Lung (tissue), 17 donors: ENCODE measurements at places on chromosomes 1 and 21. TPM values are rescaled to one million over a fixed set of nuclear protein-coding genes. Genes with fewer than 3 reads are reported as not detected.

The LRRC41 gene
- polyA plus RNA-seq = 21.6 TPM

The CHRNB2 gene
- 0.07 TPM for polyA plus RNA-seq

The KPRP gene
- polyA plus RNA-seq = not detected

The KRTAP21-2 gene
- not detected for polyA plus RNA-seq

The PEX19 gene
- 13.1 TPM for polyA plus RNA-seq

The TBX15 gene
- 0.07 TPM for polyA plus RNA-seq

The TFAP2E gene
- polyA plus RNA-seq = 1.4 TPM

The VANGL2 gene
- 1.7 TPM for polyA plus RNA-seq

DNA sequence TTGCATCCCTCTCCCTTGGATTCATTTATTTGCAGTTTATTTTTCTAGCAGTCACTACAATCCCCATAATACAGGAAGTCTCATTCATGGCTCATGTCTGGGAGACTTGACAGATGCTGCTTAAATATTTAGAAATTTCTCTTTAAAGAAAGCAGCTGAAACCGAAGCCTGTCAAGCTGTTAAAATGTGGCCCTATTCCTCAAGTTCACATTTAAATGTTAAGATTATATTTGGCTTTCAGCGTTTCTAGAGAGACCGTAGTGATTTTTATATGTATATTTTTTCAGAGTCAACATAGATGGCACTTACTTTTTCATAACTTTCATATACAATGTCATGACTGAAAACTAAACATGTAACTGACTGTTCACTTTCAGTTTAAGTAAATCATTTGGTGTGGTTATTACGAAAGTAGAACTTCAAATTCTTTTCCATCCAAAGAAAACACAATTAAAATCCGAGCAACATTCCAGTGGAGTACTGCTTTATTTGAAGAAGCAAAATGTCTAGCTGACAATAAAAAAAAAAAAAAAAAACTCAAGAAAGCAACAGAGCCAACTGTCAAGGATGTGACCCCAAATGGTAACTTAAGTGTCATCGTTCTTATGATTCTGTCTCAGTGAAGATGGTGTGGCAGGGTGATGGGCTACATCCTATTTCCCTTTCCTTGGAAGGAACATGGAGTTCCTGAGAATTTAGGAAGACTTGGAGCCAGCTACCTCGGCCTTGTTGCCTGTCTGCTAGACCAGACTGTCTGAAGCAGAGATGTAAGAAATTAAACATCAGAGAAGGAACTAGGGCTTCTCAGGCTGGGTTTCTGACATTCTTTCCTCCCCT, 37.8 kb downstream of the MIS18A start:
- no peak overlapping the region for H3K4me3 ChIP-seq
- no peak overlapping the region for H3K27ac ChIP-seq
- H3K4me1 ChIP-seq = peaks cover 14% of the 10 kb centered on the region
- no peaks in the 10 kb centered on the region for H3K27me3 ChIP-seq

DNA sequence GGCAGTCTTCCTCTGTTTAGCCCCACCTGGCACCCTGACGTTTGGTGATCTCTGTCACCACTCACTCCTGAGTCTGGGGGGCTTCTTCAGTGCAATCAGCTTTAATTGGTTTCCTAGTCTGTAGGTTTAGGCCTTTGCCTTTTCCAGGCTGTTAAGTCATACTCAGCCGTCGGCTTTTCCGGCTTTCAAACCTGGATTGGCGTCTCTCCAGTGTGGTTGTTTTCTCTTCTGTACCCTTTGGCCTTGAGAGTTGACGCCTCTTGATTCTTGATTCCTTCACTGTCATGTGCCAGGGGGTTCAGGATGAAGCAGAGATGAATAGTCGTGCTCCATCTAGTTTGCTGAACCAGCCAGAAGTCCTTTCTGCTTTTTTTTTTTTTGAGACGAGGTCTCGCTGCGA, 24.9 kb downstream of the NCMAP start:
- DNase-seq = no peak
- H3K36me3 ChIP-seq = no peaks in the 10 kb centered on the region
- no peaks in the 10 kb centered on the region for H3K4me1 ChIP-seq
- H3K27ac ChIP-seq = no peak overlapping the region
- no peak overlapping the region for H3K4me3 ChIP-seq

DNA sequence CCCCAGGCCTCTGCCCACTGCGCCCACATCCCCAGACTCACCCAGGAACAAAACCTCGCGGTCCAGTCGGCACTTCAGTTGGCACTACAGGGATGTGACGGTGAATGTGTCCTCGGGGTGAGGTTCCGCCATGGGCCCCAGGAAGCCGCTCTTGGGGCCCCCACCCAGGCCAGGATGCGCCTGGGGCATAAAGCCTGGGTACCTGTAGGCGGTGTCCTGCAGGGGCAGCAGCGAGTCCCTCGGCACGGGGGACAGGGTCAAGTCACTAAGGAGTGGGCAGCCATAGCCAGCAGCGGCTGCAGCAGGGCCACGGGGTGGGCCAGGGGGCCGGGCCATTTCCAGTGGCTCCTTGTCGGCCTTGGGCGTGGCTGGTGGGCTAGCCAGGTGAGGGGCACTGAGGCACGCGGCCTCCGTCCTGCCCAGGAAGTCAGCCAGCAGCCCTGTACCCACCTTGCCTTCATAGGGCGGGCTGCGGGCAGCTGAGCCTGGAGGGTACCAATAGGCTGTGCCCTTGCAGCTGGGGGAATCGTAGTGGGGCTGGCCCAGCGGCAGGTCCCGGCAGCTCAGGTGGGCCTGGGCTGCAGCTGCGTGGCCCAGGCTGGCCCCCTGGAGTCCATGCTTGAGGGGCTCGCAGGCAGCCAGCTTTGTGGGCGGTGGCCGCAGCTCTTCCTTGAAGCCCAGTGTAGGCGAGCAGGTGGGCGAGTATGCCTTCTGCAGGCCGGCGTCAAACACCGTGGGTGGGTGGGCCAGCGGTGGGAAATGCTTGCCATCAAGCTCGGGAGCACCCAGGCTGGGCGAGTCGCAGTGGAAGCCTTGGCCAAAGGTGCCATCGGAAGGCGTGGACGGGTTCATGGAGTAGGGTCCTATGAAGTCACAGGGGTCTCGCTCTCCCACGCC, 56.5 kb downstream of the AHDC1 start:
- peaks cover 16% of the 10 kb centered on the region for H3K36me3 ChIP-seq
- H3K27ac ChIP-seq = no peak overlapping the region
- H3K27me3 ChIP-seq = no peaks in the 10 kb centered on the region
- H3K4me3 ChIP-seq = no peak overlapping the region

DNA sequence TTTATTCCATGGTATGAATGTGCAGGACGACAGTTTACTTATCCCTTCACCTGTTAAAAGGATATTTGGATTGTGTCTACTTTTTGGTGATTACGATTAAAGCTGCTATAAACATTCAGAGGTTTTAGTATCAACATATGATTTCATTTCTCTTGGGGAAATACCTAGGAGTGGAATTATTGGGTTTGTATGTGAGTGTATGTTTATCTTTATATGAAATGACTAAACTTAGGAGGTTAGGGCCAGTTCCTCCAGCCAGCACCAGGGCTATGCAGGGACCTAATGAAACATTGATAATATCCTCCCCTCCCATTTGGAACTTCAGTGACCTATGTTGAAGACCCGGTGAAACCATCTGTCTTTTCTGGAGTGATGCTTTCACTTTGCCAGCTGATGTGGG, 13.8 kb downstream of the TMEM51 start:
- H3K4me1 ChIP-seq = no peaks in the 10 kb centered on the region
- no peaks in the 10 kb centered on the region for H3K36me3 ChIP-seq
- DNase-seq = no peak
- H3K27ac ChIP-seq = no peak overlapping the region
- no peaks in the 10 kb centered on the region for H3K27me3 ChIP-seq

- no peak for DNase-seq
- H3K4me1 ChIP-seq = no peaks in the 10 kb centered on the region
- no peak overlapping the region for H3K27ac ChIP-seq
- no peaks in the 10 kb centered on the region for H3K27me3 ChIP-seq
- peaks cover 16% of the 10 kb centered on the region for H3K36me3 ChIP-seq
These were observed 64.9 kb downstream of the TGFB2 start for GRCh38 chr1:218409946-218410510.

DNA sequence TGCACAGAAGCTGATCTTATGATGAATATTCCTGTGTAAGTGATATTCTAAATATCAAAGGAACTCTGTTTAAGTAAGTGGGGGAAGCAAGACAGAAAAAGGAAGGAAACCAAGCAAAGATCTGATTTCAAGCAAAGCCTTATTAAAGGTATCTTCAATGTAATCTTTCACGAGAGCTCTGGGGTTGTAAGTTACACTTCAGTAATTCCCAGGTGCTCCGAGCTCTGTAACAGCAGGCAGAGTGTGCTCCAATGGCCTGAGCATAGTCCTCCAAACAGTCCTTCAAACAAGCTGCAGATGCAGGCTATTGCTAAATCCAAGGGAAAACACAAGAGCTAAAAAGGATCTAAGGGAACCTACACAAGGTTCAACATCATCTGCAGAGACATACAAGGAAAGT, 949.7 kb upstream of the TMPRSS15 start:
- peak; percentile 2 for DNase-seq
- H3K4me1 ChIP-seq = no peaks in the 10 kb centered on the region
- H3K27me3 ChIP-seq = no peaks in the 10 kb centered on the region
- H3K27ac ChIP-seq = no peak overlapping the region
